Smooth muscle cell of the brain vasculature (primary cell): ENCODE measurements at places on chromosomes 1 and 21.

DNA sequence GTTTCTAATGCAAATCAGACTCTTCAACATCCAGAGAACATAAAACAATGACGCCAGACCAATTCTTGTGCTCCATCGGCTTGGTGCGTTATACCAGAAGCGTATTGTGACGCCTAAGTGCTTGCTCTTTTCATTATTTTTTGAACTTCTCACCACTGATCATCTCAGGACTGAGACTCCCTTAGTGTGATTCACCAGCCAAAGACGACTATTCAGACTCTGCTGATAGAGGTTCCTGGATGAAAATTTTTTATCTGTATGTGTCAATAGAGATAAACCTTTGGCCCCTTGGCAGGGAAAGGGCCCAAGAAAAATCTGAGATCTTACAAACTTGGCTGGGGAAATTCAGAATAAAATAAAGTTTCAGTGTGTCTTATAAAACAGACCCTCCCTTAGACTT, 856 bp upstream of the GREM2 start:
- no peak for DNase-seq

- DNase-seq: no peak
These were observed 38.5 kb upstream of the TDRD10 start for GRCh38 chr1:154463512-154463990.

DNA sequence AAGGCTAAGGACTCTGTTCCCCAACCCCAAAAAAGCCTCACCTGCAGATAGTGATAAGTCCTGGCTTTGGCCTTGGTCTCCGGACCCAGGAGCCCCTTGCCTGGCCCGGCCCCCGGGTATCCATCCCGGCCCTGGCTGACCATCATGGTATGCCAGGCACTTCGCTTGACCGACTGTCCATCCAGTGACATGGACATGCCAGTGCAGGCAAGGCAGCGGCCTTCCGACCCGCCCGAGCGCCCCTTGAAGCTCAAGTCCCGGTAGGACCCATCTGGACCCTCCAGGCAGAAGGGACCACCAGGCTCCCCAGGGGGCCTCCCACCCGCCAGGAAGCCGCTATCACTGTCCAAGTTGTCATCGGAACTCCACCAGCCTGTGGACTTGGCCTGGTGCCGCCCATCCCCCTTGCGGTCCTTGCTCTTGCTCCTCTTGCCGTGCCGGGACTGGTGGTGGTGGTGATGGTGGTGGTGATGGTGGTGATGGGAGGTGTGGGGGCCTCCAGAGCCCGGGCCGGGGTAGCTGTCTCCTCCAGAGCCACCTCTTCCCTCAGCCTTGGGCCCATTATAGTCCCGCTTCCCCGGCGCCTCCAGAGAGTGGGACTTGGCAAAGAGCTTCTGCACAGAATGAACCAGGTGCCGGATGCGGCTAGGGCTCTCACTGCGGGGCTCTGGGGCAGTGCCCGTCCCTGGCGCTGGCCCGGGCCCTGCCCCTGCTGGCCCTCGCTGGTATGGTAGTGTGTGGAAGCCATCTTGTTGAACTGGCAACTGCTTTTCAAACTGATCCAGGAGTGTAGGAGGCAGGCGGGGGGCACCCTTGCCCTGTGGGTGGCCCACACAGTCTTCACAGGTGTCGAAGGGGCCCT, 25.0 kb downstream of the DLGAP3 start:
- no peak for DNase-seq

DNA sequence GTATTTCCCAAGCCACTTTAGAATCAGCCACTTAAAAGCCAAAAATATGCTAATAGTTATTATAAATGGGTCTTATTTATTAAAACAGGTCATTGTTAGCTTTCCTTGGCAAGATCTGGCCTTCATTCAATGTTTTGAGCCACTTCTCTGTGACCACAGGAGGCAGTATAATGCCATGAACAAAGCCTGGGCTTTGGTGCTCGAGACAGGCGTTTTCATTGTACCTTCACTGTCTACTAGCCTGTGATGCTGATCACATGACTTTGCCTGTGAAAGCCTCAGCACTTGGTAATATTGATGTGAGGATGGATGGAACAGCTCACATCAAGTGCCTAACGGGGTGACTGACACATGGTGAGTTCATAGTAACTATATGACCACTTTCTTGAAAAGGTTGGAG, 217.0 kb downstream of the RWDD3 start:
- no peak for DNase-seq

- peak; percentile 93 for DNase-seq
These were observed at the start of gene EPRS1 for GRCh38 chr1:220046052-220046930. EPRS1 (minus strand) TSS chr1:220046505; CDS start chr1:220046388, 117 bp downstream.

DNA sequence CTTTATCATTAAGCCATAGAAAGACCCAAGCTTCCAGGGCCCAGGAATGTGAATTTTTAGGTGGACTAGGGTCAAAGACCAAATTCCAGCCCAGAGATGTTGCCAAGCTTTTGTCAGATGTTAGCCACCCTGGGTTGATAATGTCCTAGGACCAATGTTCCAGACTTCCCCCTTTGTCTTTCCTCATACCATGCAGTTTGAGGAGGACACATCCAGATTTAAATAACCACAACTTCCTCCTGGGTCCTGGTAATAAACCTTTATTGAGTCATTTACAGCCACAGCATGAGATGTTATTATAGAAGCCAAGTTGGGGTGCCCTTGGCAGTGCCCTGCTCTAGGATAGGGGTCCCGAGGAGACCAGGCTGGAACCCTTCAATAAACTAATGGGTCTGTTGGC, 5.9 kb downstream of the TNR start:
- DNase-seq: no peak

- no peak for DNase-seq
These were observed 2.4 kb upstream of the WNT9A start for GRCh38 chr1:227949954-227950734.

DNA sequence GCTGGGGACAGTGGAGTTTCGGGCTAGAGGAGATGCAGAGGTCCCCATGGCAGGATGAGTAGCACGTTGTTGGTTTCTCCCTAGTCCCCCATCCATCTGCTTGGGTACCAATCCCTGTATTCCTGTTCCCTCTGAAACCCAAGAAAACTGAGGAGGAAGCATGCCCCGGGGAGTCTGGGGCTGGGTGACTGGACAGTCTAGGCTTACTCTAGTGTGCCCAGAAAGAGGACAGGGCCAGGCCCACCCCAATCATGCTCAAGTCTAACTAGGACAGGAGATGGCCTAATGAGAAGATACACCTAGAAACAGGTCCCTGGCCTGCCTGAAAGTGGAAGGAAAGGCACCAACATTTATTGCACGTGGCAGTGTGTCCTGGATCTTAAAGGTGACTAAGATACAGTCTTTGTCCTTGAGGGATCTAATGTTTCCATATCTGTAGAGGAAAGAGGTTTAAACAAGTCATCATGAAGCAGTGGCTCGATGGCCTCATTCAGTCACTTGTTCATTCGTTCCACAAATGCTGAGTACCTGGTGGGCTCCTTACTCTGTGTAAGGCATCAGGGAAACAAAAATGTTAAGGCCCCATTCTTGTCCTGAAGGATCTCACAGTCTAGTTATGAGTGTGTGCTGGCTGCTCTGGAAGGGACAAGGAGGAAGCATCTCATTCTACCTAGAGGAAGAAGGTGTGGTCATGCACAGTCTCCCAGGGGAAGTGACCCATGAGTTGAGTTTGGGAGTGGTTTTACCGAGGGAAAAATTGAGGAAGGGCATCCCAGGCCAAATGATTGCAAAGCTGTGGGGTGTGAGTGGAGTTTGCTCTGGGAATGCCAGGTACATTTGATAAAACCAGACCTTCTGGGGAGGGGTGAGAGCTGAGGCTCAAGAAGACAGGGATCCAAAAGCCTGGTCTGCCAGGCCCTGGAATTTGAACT, 10.0 kb downstream of the CDK18 start:
- no peak for DNase-seq

DNA sequence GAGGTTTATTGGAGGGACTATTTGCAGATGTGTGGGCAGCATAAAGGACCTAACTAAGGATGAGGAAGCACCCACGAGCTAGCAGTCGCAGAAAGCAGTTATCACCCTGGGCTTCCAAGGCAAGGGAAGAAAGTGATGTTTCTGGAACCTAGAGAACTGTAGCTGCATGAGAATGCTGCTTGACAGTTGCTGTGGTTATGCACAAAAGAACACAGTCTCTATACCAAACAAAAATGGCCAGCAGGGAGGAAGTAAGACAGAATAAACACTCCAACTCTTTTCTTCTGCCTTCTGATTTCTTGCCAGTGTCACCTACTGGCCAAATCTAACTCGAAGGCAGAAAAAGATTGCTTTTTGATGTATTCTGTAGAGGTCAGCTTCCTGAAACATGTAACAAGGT, 190.2 kb downstream of the RASAL2 start:
- no peak for DNase-seq

DNA sequence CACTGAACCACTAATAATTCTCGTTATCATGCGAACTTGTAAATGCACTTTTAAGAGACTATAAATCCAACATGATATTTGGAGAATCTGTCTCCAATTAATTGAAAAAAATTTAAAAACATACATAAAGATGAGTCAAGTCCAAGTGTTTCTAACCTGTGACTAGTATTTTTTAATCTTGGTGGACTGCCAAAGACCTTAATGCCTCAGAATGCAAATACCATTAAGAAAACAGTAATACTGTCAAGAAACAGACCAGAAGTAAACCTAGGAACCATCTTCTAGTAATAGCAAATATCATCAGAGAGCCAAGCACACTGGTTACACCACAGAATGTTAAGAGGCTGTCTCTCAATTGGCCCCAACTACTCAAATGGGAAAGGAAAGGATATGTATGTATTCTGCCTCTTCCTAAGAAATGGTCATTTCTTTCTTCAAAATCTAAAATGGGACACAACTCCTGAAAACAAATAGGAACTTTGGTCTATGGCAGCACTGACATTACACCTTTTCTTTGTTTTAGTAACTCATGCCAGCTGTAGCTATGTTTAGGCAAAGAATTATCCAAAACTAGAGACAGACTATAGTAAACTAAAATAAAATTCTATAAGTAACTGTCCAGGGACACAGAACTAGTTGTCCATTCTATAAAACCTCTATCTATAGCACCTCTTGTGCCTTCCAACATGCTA, 15.8 kb downstream of the SCYL3 start:
- DNase-seq: no peak

DNA sequence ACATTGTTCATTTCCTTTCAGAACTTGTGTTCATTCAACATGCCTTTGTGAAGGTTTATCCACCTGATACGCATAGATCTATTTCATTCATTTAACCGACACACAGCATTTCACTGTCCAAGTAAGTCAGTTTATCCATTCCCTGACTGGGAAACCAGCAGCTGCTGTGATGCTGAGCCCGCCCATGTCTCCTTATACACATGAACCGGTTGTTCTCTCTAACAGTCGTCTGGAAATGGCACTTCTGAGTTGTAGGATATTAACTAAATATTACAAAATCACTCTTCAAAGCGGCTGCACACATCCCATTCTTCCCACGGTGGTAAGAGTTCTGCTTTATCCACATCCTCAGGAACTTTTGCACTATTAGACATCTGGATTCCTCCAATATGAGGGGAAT, 71.1 kb downstream of the NPHP4 start:
- DNase-seq: no peak

- DNase-seq: no peak
These were observed 182.1 kb downstream of the MRPL39 start for GRCh38 chr21:25425156-25425555.

- DNase-seq: peak; percentile 31
These were observed 33.8 kb upstream of the RPL11 start for GRCh38 chr1:23657659-23658275.

DNA sequence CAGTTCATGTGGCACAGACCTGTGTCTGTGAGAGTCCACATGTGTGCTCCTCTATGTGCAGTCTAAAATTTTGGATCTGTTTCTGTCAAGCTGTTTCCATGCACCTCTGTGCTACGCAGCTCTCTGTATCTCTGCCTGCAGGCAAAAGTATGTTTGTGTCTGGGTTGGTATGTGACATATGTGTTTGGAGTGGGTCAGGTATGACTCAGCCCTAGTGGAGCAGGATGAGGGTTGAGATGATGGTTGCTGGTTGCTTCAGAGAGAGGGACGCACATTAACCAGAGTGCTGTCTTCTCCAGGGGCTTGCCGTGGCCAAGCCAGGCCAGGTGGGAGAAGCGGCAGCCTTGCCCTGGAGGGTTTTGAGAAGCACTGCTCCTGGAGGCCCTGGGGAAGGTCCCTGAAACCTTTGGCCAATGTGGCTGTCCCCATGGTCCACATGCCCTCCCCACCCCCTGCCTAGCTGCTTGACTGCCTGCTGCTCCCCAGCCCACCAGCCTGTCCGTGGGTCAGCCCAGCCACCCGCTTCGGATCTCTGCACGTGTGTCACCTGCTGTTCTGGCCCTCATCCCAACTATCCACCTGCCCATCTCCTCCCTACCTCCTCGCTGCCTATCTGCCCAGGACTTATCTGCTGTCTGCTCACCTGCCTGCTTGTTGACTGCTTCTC, 4.1 kb upstream of the EVA1B start:
- DNase-seq: no peak

- DNase-seq: no peak
These were observed 33.7 kb downstream of the L1TD1 start for GRCh38 chr1:62228136-62228882.

DNA sequence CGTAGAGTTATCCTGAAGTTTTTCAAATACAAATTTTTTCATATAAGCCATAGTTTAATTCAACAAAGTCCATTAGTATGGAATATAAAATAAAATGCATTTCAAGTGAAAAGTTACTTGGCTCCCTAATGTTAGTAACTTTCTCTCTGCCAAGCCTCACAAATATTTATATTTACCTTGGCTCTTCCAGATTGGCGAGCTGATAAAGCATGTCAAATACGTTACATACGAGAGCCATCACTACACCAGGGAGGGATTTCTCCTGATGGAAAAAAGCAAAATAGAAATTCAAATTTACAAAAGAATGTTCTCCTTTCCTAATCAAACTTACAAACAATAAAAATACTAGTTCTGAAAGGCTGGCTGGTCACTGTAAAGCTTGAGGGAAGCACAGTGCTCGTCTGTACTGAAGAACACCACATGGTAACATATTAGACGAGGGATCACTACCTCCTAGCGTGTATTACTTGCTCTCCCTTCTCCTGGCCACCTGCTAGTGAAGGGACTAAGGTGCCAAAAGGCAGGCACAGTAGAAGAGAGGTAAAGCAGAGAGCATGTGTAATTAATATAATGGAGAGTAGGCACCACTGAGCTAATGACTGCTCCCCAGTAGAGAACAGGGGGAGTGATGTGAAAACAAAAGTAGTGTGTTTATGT, 80.9 kb downstream of the USP24 start:
- no peak for DNase-seq

GRCh38 chr1:231232870-231233734, 7.9 kb upstream of the GNPAT start:
- DNase-seq: no peak

GRCh38 chr1:200428482-200429205, 18.8 kb upstream of the ZNF281 start:
- no peak for DNase-seq

- DNase-seq: no peak
These were observed 187.3 kb downstream of the ATP6V1G3 start for GRCh38 chr1:198352975-198353695.
